ENCODE measurements at places on chromosomes 11 and 22.
A peak's percentile ranks its signal among the peaks of the same experiment; 100 is the strongest.

DNA sequence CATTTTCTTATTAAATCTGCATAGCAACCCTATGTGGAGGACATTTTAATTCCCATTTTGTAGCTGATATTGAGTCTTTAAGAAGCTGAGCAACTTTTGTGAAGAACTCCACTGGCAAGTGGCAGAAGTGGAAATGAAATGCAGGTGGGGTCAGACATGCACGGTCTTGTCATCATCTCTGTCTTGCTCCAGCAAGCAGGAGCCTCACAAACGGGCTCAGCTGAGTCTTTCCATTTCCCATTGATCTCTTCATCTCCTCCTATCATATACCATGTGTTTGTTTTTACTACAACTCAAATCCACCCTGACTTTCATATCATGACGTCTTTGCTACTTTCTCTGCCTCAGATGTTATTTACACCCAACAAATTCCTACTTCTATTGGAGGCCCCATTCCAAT lies 97.9 kb upstream of the TENM4 start:
- DNase-seq, result no peak

- no peak for DNase-seq
Measured at GRCh38 chr22:19930551-19931486, 10.8 kb upstream of the COMT start.

- DNase-seq, result peak; percentile 3
Measured at GRCh38 chr11:108654994-108655631, 9.8 kb upstream of the DDX10 start.

DNA sequence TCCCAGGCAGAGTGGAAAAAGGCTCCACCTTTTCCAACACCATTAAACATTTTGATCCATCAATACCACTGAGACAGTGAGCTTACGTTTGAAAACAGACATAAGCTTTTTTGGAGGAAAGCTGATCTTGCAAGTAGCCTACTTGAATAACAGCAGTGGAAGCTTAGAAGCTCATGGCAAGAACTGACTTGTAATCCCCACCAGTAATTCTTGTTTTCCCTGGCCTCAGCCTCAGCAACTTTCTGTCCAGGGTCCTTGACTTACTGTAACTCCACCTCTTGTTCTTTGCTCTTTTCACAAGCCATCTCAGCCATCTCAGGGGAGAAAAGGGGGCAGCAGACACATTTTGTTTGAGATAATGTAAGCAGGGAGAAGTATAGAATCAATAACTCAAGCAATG lies 12.3 kb upstream of the MPZL2 start:
- DNase-seq, result no peak

- DNase-seq, result no peak
Measured at GRCh38 chr22:26767351-26768155, 110.2 kb downstream of the MIAT start.

- no peak for DNase-seq
Measured at GRCh38 chr11:61657566-61658290, 22.5 kb upstream of the DAGLA start.

DNA sequence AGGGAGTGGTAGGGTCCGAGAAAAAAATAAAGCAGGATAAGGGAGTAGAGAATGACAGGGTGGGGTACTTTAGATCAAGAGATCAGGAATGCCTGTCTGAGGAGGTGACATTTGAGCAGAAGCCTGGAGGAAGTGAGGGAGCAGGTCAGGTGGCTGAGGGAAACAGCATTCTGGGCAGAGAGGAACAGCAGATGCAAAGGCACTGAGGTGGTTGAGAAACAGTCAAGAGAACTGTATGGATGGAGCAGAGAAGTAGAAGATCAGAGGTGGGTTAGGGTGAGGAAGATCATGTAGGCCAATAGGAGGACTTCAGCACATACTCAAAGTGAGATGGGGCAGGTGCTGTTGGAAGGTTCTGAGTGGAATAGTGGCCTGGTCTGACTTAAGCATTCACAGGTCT lies 8.3 kb downstream of the ARHGEF17 start:
- DNase-seq, result no peak

DNA sequence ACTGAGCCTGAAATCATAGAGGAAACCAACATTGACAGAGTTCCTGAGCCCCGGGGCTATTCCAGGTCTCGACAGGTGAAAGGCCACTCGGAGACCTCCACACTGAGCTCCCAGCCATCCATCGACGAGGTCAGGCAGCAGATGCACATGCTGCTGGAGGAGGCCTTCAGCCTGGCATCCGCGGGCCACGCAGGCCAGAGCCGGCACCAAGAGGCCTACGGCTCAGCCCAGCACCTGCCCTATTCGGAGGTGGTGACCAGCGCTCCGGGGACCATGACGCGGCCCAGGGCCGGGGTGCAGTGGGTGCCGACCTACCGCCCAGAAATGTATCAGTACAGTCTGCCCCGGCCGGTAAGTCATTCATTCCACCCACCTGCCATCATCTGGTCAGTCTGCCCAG lies 54.9 kb downstream of the C11orf91 start:
- no peak for DNase-seq

- no peak for DNase-seq
Measured at GRCh38 chr22:42493393-42493792, 26.2 kb downstream of the RRP7A start.

- no peak for DNase-seq
Measured at GRCh38 chr22:37186997-37187522, 987 bp downstream of the C1QTNF6 start.

- no peak for DNase-seq
Measured at GRCh38 chr11:3901249-3902025, 46.0 kb downstream of the STIM1 start.

GRCh38 chr22:50403701-50404101 lies 60.6 kb downstream of the PPP6R2 start:
- DNase-seq, result no peak

GRCh38 chr11:65243797-65244196 lies 18.0 kb upstream of the POLA2 start:
- no peak for DNase-seq

GRCh38 chr11:115100706-115101105 lies 403.5 kb downstream of the CADM1 start:
- DNase-seq, result no peak

GRCh38 chr11:6433998-6434660 lies 6.7 kb downstream of the HPX start:
- DNase-seq, result no peak

DNA sequence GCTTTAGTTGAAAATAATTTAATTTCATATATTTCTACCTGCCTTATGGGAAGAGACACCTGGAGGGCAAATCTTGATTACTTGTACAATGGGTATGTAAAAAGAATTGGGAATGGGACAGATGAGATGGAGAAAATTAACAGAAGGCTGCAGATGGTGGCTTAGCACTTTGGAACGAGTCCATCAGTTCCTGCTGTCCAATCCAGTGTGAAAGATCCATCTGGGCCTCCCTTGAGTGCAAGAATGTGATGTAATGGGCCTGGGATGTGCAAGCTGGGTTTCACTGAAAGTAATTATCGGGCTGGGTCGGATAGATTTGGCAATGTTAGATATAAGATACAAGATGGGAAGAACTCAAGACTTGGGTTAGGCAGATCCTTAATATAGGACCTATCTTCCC lies 42.0 kb downstream of the CECR2 start:
- DNase-seq, result no peak

Data from activated naive CD4-positive, alpha-beta T cell (primary cell).